Activated CD4-positive, alpha-beta T cell treated with anti-CD3 and anti-CD28 coated beads, Interleukin-2, amount 50 U/mL, for 24 hours (primary cell): ENCODE measurements at places on chromosomes 1 and 21.

GRCh38 chr1:204524986-204525385 lies 8.8 kb downstream of the MDM4 start:
- no peak for DNase-seq

- no peak for DNase-seq
These were observed 1.3 kb upstream of the DNAJC16 start for GRCh38 chr1:15525050-15526020.

- no peak for DNase-seq
These were observed 3.5 kb downstream of the RGS4 start for GRCh38 chr1:163072658-163073057.

- no peak for DNase-seq
These were observed 182.6 kb downstream of the TGFB2 start for GRCh38 chr1:218527737-218528136.

GRCh38 chr1:170407581-170407980 lies 124.4 kb upstream of the GORAB start:
- DNase-seq: no peak

- DNase-seq: no peak
These were observed 110.6 kb upstream of the ADAMTS5 start for GRCh38 chr21:27077501-27077900.

DNA sequence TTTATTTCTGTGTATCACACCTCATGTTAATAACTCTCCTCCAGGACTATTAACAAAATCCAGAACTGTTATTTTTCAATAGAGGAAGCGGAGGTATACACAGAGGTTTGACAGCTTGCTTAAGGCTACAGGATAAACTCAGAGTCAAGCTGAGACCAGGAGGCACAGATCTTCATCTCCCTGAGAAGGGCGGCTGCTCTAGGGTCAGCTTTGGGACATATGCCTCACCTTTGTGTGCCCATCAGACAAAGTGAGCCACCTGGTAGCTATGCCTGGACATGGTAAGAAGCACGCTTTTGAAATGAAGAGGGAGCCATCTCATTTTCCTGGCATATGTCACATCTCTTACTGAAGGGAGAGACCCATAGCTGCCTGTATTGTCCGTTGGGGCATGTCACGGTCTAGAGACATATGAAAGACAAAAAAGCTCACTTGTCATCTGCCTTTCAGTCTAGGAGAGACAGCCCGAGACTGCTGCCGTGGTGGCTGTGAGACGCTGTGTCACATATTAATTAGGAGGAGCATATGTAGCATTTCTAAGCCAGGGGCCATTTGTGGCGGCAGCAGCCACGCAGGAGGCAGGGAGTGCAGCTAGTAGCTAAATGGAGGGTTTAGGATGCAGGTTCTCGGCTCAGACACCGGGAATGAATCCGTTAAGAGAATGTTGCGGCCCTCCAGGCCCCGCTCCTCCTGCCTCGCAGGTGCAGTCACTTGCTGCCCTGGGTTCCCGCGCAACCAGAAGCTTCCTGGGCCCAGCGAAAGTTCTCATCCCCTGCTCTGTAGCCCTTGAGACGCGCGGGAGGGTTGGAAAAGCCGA lies 161.3 kb upstream of the C1orf21 start:
- DNase-seq: no peak

DNA sequence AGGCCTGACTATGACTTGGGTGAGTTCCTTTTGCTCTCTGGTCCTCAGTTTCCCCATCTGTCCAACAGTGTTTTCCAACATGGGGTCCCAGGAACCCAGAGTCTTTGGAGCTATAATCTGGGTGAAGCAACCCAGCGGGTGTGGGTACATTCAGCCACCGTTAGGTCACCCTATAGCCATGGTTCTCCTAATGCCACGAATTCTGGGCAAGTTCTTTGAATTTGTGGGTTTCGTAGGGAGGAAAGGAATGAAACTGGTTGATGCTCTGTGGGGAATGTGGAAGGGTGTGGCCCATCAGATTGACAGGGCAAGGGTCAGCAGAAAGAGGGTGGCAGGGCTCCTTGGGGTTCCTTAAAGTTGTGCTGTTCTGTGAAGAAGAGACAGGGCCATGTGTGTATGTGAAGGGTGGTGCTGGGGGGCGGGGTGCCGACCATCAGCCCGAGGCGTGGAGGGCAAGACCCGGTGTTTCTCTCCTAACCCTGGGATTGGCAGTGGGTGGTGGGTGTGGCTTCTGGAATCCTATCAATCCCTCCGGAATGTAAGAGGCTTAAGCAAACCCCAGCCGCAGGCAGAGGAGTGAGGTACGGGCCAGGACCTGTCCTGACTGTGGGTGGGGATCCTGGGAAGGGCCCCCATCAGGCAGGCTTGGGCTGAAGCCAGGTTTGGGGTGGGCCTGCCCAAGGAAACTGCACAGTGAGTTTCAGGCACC lies 35.5 kb upstream of the ZNF362 start:
- no peak for DNase-seq

- no peak for DNase-seq
These were observed 13.0 kb downstream of the SLC19A2 start for GRCh38 chr1:169472738-169473137.

GRCh38 chr1:154752273-154753030 lies 117.6 kb downstream of the KCNN3 start:
- DNase-seq: no peak

- no peak for DNase-seq
These were observed 543.5 kb downstream of the PTPRC start for GRCh38 chr1:199182186-199182843.

- DNase-seq: no peak
These were observed 195.7 kb downstream of the FCRL5 start for GRCh38 chr1:157356601-157357000.

DNA sequence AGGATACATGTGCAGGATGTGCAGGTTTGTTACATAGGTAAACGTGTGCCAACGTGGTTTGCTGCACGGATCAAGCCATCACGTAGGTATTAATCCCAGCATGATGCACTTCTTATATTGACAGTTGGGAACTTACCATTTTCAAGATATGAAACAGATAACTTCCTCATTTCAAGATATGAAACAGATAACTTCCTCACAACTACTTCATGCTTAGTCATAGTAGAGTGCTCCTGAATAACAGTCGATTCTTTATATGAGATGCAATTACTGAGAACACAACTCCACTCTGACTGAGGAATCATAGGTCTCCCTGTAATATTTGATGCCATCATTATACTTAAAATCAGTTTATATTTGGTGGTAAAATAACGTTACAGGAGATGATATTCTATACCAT lies 1124.3 kb downstream of the AMY1C start:
- no peak for DNase-seq

DNA sequence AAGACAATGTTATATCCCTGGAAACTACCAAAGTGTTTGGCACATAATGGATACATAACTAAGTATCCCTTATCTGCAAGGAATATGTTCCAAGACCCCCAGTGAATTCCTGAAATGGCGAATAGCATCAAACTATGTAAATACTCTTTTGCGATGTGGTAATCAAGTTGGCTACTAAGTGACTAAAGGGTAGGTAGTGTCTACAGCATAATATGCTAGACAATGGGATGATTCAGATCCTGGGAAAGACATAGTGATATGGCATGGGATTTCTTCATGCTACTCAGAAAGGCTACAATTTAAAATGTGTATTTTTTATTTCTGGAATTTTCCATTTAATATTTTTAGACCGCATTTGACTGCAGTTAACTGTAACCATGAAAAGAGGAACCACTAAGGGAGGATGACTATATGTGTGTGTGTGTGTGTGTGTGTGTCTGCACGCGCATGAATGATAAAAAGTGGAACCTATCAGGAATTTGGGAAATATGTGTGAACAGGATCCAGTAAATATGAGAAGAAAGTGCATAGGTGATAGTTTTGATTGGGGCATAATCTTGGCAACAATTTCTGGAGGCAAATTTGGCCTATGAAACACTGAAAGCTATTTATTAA lies 1899.9 kb downstream of the NCAM2 start:
- no peak for DNase-seq

- no peak for DNase-seq
These were observed 119.4 kb downstream of the CAMTA1 start for GRCh38 chr1:6904476-6905170.

GRCh38 chr1:81802707-81803430 lies 2.1 kb downstream of the ADGRL2 start:
- DNase-seq: no peak

- no peak for DNase-seq
These were observed 24.1 kb upstream of the DESI2 start for GRCh38 chr1:244628789-244629188.

- no peak for DNase-seq
These were observed 17.8 kb upstream of the LRRC47 start for GRCh38 chr1:3814065-3814464.

GRCh38 chr1:203629507-203630082 lies 3.0 kb downstream of the ATP2B4 start:
- no peak for DNase-seq

- DNase-seq: peak; percentile 24
These were observed 5.3 kb downstream of the FCRLB start for GRCh38 chr1:161726473-161727255.
